ENCODE measurements at places on chromosomes 11 and 22.

DNA sequence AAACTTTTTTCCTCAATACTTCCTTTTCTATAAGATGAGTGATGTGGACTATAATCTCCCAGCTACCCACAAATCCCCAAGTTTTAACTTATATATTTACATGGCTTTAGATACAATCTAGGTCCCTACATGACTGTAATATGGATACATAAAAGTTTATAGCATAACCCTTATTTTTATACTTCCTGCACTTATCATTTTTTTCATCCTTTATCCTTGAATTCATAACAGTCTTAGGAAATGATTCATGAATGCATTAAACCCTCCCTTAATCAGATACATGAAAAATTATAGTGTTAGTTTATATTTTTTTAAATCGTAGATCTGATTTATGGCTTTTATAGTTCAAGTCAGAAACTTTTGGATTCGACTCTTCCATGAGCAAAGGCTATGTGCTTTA is 195.8 kb downstream of the MAML2 start:
- DNase-seq: no peak

DNA sequence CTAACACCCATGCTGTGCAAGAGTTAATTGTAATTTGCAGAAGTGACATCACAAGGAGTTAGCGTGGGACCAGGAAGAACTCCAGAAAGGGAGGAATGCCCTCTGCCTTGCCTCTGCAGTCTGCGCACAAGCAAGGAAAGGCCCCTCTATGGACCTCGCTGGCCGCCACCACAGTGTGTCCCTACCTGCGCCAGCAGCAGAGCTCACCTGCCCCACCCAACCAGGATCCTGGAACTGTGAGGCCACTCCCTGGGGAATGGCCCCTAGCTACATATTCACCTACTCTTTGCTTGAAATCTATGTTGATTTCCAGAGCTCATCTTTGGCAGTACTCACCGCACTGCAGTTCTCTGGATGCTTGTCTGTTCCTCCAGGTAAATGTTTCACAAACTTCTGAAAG is 72.0 kb upstream of the MTNR1B start:
- no peak for DNase-seq

DNA sequence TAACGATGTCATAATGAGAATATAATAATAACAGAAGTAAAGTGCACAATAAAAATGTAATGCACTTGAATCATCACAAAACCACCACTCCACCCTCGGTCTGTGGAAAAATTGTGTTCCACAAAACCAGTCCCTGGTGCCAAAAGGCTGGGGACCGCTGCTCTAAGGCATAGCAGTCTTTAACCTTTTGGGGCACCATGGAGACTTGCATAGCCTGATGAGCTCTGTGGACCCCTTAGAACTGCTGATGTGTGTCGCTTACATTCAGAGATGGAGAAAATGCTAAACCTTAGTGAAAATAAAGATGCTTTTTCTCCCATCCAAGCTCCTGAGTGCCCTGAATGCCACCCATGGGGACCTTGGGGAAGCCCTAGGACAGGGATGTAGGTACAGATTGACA is 87.6 kb upstream of the SEPTIN5 start:
- DNase-seq: no peak

DNA sequence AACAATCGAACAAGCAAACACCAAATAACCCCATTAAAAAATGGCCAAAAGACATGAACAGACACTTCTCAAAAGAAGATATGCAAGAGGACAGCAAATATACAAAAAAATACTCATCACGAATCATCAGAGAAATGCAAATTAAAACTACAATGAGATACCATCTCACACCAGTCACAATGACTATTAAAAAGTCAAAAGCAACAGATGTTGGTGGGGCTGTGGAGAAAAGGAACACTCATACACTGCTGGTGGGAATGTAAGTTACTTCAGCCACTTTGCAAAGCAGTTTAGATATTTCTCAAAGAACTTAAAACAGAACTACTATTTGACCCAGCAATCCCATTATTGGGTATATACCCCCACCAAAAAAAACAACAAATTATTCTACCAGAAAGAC is 51.3 kb upstream of the FLI1 start:
- no peak for DNase-seq

GRCh38 chr11:33930317-33931021 is 38.6 kb upstream of the LMO2 start:
- DNase-seq: peak; percentile 51

DNA sequence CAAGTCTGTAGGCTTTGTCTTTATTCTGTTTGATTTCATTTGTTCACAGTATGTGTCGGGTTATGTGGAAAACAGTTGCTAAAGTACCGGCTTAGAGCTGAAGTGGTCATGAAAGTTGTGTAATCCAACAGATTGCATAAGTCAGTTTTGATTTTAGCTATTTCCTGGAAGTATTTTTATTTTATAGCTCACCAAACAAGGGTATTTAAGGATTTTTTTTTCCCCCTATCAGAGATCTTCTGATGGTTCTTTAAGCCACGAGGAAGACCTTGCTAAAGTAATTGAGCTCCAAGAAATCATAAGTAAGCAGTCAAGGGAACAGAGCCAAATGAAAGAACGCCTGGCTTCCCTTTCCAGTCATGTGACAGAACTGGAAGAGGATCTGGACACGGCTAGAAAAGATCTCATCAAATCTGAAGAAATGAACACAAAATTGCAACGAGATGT is 55.9 kb downstream of the PPFIA1 start:
- no peak for DNase-seq

- no peak for DNase-seq
Measured at GRCh38 chr11:57424137-57424791, 2.7 kb downstream of the SLC43A3 start.

DNA sequence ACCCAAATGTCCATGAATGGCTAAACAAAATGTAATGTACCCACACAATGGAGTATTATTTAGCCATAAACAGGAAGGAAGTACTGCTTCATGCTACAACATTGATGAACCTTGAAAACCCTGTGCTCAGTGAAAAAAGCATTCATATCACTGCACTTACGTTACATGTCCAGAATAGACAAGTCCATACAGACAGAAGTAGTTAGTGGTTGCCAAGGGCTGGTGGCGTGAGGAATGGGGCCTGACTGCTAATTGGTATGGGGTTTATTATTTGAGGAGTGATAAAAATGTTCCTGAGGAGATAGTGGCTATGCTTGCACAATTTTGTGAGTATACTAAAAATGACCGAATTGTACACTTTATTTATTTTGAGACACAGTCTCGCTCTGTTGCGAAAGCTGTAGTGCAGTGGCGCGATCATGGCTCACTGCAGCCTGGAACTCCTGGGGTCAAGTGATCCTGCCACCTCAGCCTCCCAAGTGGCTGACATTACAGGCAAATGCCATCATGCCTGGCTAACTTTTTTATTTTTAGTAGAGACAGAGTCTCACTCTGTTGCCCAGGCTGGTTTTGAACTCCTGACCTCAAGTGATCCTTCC is 7.7 kb upstream of the SYVN1 start:
- no peak for DNase-seq

DNA sequence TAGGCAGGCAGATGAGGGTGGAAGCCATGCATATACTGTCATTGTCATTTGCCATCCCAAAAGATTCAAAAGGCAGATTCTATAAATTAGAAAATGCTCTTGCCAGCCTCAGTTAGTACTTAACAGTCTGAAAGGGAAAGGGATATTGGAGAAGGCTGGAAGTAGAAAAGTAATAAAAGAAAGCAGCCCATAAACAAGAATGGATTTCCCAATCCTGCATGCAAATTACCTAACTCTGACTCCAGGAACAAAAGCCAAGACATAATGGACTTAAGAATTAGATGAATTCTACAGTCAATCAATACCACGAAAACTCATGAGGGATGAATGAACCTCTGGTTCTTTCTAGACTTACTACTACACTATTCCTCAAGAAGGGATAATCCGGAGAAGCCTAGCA is 5.9 kb downstream of the PAK1 start:
- DNase-seq: no peak

GRCh38 chr11:36121054-36121453 is 168.2 kb downstream of the COMMD9 start:
- no peak for DNase-seq

DNA sequence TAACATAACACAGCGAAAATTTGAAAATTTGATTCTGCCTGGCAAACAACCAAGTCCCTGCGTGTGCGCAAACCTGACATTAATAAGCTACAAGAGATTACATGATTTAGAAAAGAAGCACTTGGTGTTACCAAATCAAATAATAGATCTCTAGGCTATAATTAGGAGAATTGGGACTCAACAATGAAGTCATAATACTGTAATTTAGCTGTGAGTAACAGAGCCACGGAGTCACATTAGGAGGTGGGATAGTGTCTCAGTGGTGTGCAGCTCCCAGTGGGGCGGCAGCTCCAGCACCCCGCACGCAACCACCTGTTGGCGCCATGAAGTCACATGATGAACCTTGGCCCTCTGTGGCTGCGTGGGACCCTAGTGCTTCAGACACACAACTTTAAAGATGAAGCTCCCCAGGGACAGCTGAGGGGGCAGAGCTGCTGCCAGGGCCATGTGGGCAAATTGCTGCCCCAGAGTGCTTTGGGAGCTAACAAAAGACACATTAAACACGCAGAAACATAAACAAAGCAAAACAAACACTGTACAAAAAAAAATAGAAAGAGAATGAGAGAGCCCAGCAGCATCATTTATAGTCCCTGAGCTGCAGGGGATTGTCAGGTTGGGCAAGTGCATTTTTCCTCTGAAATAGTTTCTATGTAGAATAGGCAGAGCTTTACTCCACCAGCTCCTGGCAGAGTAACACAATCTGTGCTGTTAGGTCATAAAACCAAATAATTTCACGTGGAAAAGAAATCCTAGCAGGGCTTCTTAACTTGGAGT is 605.6 kb downstream of the SOX6 start:
- DNase-seq: no peak

DNA sequence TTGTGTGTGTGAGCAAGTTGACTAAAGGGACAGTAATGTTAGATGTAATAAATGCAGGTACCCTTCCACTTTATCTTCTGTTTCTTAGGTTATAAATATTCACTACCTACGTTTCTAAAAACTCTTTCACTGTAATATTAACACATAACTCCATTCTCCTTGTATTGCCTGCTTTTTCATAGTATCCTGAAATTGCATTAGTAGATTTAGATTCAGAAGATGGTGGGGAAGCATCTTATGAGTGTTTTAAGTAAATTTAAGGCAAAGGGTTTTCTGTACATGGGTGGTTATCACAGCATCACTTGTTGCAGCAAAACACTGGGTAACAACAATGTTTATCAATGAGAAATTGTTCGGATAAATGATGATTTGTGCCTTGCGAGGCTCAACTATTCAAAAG is 115.2 kb upstream of the VPREB1 start:
- DNase-seq: no peak

- no peak for DNase-seq
Measured at GRCh38 chr22:21736084-21736642, 569 bp upstream of the YPEL1 start.

DNA sequence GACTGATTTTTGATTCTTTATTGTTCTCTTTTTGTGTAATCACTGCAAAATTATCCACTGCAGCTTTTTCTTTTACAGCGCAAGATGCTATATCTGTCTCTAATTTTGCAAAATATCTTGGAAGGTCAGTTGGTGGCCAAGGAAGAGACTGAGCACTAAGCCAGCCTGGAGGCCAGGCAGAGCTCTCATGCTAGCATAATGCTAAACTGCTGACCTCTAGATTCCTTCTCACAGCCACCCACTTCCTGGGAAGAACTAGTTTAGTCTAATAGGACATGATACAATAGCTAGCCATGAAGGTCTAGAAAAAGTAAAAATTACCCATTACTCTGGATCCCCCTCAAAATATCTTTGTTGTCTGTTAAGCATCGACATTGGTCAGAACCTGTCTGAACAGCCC is 227.2 kb upstream of the ARHGAP20 start:
- no peak for DNase-seq

DNA sequence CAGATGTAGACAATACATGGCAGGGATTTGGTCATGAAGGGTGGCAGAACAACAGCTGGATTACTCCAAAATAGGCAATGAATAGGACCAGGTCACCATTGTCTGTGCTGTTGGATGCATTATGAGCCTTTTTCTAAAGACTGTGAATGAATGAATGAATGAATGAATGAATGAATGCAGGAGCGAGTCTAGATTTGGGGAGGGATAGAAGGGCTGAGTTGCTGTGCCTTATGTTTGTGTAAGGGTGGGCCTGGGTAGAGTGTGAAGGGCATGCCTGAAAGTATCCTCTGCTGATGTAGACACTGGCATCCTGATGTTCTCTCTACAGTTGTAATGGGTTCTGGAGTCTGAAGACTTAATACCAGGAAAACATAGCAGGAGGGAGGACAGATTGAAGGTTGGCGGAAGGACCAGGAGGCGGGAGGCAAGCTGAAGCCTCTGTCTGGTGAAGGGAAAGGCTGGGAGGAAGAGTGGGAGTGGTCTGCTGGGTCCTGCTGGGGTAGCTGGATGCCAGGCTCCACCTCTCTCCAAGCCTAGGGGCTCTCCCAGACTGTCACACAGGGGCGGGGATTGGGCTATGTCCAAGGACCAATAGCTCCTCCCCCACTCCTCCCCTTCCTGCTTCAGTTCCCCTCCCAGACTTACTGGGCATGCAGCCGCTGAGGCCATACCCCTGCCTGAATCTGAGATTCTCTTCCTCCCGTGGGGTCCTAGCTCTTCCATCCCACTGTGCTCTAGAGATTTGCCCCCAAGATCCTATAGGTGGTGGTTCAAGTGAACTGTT is 4.8 kb downstream of the TRIM3 start:
- DNase-seq: peak; percentile 82

DNA sequence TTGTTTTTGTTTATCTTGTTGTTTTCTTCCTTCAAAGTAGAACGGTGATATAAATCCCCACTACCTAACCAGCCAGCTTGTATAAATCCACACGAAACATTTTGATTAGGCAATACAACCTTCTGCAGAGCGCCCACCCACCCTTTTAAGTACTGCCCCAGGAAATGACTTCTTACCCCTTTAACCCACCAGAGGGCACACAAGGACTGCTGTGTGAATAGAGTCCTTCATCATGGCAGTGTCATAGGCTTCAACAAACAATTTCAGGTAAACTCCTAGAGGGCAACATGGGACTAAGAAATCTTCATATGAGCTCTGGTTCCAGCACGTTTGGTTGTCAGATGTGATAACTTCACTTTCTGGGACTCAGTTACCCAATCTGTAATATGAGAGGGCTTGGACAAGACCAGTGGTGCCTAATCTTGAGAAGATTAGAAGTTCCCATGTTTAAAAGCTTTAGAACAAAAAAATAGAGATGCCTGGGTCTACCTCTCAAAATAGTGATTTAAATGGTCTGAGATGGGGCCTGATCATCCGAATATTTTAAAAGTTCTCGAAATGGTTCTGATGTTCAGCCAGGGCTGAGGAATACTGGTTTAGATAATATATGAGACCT is 56.1 kb downstream of the PIWIL4 start:
- peak; percentile 80 for DNase-seq
